Right ventricle myocardium superior (tissue), 1 donor: ENCODE measurements at places on chromosomes 1 and 21. TPM values are rescaled to one million over a fixed set of nuclear protein-coding genes. Genes with fewer than 3 reads are reported as not detected.

The YIPF1 gene
- total RNA-seq, result 13.6 TPM

The PEA15 gene
- 225 TPM for total RNA-seq

The FCRL2 gene
- total RNA-seq, result not detected

The CCDC28B gene
- total RNA-seq, result 25.0 TPM

The ANXA9 gene
- total RNA-seq, result not detected

The ARF1 gene
- total RNA-seq, result 251 TPM

The HSD3B2 gene
- not detected for total RNA-seq

The NPR1 gene
- total RNA-seq, result 10.0 TPM

The CAMK2N1 gene
- 10.0 TPM for total RNA-seq

The DNAJC28 gene
- total RNA-seq, result 5.7 TPM

The ZNF683 gene
- total RNA-seq, result not detected

The AXDND1 gene
- not detected for total RNA-seq

The OR14K1 gene
- total RNA-seq, result not detected

The MATN1 gene
- not detected for total RNA-seq

The DISP3 gene
- not detected for total RNA-seq
